ENCODE measurements at places on chromosomes 13 and 19. TPM values are rescaled to one million over a fixed set of nuclear protein-coding genes. Genes with fewer than 3 reads are reported as not detected.

SLC25A41 gene
- 0.18 TPM for total RNA-seq

CHMP2A gene
- total RNA-seq: 198 TPM

EFNA2 gene
- 2.9 TPM for total RNA-seq

SIGLEC6 gene
- not detected for total RNA-seq

PDE4A gene
- total RNA-seq: 5.3 TPM

PVR gene
- total RNA-seq: 123 TPM

KIR2DL4 gene
- total RNA-seq: not detected

IGSF23 gene
- 0.68 TPM for total RNA-seq

PDX1 gene
- total RNA-seq: 0.09 TPM

RNF17 gene
- not detected for total RNA-seq

OCEL1 gene
- 13.5 TPM for total RNA-seq

PSENEN gene
- total RNA-seq: 282 TPM

SHISA7 gene
- not detected for total RNA-seq

ERICH6B gene
- total RNA-seq: not detected

DNAAF3 gene
- total RNA-seq: 5.4 TPM

F10 gene
- total RNA-seq: not detected

ZNF790 gene
- total RNA-seq: 0.17 TPM

ARHGAP45 gene
- 4.0 TPM for total RNA-seq

FUT2 gene
- total RNA-seq: not detected

MBD3L2 gene
- not detected for total RNA-seq

NFIC gene
- total RNA-seq: 48.4 TPM

ARL11 gene
- not detected for total RNA-seq

PINLYP gene
- total RNA-seq: 0.18 TPM

SIGLEC12 gene
- not detected for total RNA-seq

ATG4D gene
- 24.2 TPM for total RNA-seq

GPR180 gene
- 3.6 TPM for total RNA-seq

MAB21L1 gene
- total RNA-seq: not detected

ZNF850 gene
- total RNA-seq: 0.33 TPM

UBE2L5 gene
- total RNA-seq: not detected

ERICH4 gene
- total RNA-seq: not detected

GATAD2A gene
- total RNA-seq: 31.9 TPM

TFDP1 gene
- 121 TPM for total RNA-seq

PRR22 gene
- total RNA-seq: 2.5 TPM

NPAS1 gene
- total RNA-seq: 5.8 TPM

LILRA5 gene
- total RNA-seq: not detected

KLK1 gene
- total RNA-seq: not detected

IL11 gene
- total RNA-seq: 26.5 TPM

ZNF99 gene
- total RNA-seq: not detected

PCDH8 gene
- not detected for total RNA-seq

GAPDHS gene
- total RNA-seq: not detected

NCR1 gene
- total RNA-seq: not detected

ZNF93 gene
- total RNA-seq: not detected

TUBA3C gene
- not detected for total RNA-seq

CPB2 gene
- total RNA-seq: not detected

SIGLEC8 gene
- not detected for total RNA-seq

ZNF577 gene
- total RNA-seq: not detected

PLK5 gene
- not detected for total RNA-seq

ZNF154 gene
- total RNA-seq: not detected

CYP4F2 gene
- not detected for total RNA-seq

MAMSTR gene
- total RNA-seq: 0.40 TPM

LAIR1 gene
- not detected for total RNA-seq
